ENCODE measurements at places on chromosomes 16 and 17.

- no peak for DNase-seq
Observed at GRCh38 chr16:20879175-20880040, 20.8 kb downstream of the DCUN1D3 start.

DNA sequence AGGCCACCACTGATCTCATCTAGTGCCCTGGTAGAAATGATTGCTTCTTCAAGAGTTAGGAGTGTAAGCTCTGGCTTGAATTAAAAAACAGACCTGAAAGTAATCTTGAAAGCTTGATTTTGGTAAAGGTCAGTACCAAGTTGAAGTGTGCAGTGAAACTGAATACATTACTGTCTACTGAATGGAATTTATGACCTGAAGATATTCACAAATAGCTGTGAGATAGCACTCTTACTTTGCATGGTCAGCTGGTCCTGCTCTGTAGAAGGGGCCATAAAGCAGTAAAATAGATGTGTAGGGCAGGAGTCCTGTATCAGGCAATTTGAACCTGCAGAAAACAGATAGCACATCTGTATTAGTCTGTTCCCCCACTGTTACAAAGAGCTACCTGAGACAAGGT lies 78.6 kb downstream of the MYH13 start:
- DNase-seq = no peak

DNA sequence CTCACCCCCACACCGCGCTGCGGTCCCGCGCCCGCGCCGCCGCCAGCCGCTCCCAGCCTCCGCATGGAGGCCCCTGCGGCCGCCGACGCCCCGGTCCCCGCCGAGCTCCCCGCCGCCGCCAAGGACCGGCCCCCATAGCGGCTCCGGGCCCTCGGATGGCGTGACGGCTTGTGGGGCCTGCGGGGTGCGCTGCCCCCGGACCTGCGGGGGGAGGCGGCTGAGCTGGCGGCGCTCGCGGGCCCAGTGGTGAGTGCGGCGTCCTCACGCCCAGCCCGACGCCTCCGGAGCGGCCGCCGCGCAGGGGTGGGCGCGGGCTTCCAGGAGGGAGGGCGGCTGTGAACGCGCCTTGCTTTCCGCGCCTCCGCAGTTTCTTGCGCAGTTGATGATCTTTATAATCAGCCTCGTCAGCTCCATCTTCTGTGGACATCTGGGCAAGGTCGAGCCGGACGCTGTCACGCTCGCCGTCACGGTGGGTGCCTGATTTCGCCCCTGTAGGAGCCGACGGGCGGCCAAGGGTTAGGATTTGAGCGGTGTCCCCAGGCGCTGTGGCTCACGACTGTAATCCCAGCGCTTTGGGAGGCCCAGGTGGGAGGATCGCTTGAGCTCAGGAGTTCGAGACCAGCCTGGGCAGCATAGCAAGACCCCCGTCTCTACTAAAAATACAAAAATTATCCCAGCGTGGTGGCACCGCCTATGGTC lies 46.4 kb downstream of the SLC47A1 start:
- DNase-seq = no peak

DNA sequence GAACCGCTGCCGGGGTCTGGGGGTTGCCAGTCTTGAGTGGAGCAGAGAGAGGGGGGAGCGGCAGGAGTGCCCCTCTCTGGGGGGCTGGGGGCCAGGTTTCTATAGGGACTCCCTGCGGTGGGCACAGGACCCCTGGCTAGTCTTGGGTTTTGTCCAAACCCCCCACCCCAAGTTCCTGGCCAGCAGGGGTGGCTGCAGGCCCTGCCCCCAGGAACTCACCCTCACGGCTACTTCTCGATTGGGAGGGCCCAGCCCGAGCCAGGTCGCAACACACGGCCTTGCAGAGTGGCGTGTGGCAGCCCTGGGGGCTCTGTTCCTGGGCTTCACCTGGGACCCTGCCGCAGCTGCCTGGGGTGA lies 601 bp downstream of the CDH15 start:
- DNase-seq = no peak

DNA sequence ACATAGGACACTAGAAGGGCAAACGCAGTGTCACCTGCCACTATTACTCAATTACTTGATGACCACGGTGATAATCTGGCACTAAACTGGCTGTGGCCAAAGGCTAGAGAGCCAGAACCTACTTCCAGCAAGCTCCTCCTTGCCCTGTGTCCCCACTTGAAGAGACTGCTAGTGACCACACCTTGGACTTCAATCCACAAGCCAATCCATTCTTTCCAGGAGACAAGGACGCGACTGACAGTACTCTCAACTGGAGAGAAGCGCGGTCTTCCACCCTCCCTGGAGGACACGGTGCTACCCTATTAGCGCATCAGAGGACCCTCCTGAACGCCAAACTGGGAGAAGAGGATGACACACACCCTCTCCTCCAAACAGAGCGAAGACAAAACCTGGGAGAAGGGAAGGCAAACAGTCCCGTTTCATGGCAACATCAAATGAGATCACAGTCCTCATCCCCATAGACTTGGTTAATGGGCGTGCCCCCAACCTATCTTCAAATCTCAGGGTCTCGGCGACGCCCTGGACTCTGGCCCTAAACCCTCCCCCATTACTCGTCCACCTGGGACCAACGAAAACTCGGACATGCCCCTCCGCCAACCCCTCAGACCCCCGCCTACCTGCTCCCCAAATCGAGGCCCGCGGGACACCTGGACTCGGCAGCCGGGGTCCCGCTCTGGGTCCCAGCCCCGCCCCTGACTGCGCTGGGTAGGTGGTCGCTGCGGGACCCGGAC lies 508 bp downstream of the FLCN start:
- no peak for DNase-seq

- DNase-seq = no peak
Observed at GRCh38 chr16:56683424-56684172, 1.3 kb downstream of the MT1X start.

GRCh38 chr16:2752850-2753732 lies 653 bp downstream of the SRRM2 start:
- peak; percentile 56 for DNase-seq

DNA sequence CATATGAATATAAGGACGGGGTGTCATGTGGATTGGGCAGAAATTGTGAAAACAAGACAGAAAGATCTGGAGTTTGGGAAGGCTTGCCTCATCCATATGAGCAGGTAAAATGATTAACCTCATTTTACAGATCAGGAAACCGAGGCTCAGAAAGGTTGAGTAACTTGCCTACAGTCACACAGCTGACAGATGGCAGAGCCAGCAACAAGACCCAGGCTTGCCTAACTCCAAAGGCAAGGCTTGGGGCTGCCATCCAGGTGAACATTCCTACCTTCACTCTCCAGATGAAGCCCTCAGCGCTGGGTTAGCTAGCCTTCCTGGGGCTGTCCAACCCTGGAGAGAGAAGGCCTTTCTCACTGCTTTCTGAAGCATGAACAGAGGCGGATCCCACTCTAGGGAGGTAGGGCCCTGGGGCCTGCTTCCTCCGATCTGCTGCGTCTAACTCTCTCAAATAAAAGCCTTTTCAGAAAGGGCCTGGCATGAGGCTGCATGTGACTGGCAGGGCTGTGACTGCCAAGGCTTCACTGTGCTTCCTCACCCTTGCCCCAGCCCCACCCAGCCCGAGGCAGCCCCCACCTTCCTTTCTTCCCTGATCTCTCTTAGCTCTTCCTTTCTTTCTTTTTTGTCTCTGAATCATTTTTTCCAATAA lies 107.8 kb downstream of the GNAO1 start:
- no peak for DNase-seq

DNA sequence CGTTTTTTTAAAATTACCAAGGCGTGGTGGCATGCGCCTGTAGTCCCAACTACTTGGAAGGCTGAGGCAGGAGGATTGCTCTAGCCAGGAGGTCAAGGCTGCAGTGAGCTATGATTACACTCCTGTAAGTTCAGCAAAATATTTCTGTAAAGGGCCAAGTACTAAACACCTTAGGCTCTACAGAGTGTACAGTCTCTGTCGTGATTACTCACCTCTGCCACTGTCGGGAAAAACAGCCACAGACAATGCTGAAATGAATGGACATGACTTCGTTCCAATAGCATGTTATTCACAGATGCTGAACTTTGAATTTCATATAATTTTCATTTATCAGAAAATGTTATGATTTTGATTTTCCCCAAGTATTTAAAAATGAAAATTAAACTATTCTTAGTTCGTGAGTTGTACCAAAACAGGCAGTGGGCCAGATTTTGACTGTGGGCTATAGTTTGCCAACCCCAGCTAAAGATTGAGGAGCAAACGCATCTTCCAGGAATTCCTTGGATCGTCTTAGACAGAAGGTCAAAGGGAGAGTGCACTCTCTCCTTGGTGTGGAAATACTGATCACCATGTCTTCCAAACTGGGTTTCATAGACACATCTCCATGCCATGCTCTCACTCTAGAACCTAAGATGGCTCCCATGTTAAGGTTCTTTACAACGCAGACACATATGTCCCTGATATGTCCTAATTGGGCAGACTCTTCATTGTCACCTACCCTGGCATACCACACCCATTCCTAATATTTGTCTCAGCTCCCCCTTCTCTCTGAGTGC lies 89.5 kb downstream of the MARF1 start:
- DNase-seq = no peak

GRCh38 chr16:74999219-74999608 lies 390 bp downstream of the ZNRF1 start:
- DNase-seq = no peak

DNA sequence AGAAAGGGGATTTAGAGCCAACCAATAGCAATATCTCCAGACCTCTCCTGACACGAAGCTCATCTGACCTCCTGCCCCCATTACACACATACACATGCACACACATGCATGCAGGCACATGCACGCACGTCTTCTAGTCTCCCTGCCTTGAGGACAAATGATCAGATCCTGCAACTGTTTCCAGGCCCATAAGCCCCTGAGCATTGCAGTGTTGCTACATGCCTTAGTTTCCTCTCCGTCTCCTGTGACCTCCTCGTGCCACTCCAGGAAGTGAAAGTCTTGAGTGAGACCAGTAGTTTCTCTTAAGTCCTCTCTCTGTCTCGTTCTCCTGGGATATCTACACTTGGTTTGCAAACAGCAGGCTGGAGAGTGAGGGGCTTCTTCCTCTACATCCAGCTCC lies 8.2 kb downstream of the CIITA start:
- DNase-seq = no peak

- peak; percentile 22 for DNase-seq
Observed at GRCh38 chr16:65336160-65336559, 214.3 kb upstream of the CDH11 start.

GRCh38 chr17:62804822-62805221 lies 3.3 kb downstream of the MARCHF10 start:
- DNase-seq = no peak

- DNase-seq = no peak
Observed at GRCh38 chr17:68539548-68540467, 27.6 kb downstream of the PRKAR1A start.

DNA sequence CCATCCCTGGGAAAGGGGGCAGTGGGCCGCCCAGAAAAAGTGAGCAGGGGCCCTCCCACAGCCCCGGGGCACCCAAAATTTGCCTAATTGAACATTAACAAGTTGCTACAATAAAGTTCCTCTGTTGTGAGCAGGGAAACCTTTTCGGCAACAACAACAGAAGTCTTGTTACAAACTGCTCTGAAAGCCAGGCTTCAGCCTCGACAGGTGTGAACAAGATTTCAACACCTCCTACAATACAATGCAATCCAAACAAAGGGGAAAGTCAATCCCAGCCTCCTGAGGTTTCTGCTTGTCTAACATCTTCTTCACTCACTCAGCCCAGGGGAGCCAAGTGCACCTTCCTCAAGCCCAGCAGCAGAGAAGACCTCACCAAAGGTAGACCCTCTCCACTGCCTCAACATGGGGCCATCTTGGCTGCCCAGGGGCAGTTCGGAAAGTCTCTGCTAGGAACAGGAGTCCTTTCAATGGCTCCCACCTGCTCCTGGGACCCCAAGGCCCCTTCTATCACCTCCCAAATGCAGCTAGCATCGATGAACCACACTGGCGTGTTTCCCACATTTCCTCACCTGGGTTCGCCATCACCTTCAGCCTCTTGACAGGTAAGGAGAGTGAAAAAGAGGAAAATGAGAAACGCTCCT lies 19.1 kb downstream of the ZFHX3 start:
- no peak for DNase-seq

DNA sequence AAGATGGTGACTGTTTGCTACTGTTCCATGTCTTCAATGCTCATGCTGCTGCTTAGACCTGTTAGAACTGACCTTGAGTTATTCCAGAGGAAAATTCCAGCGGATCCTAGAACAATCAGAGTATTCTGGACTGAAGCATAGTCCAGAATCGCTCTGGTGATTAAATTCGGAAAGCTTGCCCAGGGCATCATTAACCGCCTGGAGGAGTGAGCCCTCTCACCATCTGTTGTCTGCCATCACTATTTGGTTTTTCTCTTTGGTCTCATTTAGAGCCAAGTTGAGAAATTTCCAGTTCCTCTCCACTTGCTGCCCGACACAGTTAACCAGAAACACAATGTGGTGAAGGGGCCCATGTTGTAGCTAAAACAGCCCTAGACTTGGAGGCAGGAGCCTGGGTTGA lies 104.1 kb downstream of the BMERB1 start:
- DNase-seq = no peak

DNA sequence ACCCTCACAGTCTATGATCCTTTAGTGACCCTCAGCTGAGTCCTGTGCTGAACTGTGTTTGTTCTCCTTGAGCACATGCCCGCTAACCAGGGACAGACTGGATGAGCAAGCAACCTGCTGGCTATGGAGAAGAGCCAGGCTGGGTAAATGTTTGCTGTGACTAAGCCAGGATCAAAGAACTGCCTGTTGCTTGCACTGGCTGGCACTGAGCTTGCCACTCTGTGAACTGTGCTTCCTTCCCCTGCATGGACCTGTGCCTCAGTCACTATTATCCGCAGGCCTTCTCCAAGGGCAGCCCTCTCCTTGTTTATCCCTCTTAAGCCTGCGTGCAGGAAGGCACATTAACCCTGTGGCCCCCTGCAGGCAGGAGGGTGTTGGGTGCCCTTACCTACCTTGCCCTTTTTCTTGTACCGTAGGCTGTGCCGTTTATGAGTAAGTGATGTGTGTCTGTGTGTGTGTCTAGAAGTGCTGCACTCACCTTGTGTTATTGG lies 7.4 kb downstream of the PNPO start:
- no peak for DNase-seq

DNA sequence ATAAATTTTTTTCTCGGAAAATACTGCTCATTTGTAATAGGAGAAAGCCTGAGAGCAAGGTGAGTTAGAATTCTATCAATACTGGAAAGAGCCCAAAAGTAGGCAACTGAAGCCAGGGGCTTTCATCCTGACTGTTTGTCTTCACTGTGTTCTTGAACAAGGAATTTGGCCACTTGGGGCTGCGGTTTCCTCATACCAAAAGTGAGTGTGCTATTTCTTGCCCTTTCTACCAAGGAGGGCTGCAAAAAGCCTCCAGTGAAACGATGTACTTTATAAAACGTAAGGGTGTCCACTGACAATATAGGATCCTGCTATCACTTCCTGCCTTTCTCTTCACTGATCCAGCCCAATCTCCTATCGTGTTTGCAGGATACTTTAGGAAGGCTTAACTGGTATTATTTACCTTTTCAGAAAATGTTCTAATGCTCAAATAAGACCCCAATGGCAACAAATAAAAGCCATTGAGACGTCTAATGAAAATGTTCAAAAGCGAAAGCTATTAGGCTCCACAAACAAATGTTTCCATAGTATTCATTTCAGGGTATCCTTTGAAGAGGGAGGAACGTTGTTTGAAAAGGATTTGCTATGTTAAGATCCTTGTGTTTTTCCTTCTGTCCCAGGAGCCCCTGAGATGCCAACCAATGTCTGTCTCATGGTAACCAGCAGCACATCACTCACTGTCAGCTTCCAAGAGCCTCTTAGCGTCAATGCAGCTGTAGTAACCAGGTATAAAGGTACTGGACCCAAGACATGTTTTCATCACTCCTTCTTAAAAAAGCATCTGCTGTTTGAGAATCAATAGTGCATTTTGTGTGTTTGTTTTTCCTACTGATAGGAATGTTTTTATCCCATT lies 219.3 kb upstream of the NOG start:
- DNase-seq = no peak

- no peak for DNase-seq
Observed at GRCh38 chr16:27238591-27238990, 30.0 kb downstream of the NSMCE1 start.

Measured in AG09319 (cell line).